ENCODE measurements at places on chromosomes 2 and 18.

DNA sequence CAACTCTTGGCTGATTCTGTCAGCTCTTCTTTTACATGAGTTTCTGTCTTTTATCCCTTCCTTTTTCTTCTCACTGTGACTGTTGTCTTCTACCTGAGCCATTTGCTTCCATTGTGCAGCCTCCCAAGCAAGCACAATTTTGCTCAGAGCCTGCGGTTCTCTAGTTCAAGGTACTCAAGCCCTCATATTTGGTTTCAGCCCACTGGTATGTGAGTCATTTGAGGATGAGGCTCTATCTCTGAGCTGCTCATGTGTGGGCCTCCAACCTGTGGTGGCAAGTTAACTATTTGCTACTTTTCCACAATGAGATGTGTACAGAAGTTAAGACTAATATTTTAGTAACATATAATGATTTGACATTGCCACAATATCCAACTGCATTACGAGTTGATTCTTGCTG lies 183.0 kb downstream of the PHLPP1 start:
- DNase-seq = peak; percentile 38

DNA sequence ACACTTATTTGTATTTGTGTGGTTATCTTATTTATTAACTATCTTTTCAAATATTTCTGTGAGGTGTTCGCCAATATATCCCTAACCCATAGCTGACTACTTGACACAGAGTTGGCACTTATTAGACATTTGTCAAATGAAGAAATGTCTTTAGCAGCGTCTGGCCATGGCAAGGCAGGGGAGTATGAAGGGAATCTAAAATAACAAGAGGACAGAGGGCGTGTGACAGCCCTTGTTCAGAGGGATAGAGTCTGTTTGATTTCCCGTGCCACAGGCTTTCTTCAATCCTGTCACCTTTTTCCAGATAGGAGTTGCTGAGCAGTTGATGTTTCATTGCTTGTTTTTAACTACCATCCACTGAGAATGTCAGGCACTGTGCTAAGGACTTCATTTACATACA lies 53.6 kb upstream of the SLC39A10 start:
- no peak for DNase-seq

DNA sequence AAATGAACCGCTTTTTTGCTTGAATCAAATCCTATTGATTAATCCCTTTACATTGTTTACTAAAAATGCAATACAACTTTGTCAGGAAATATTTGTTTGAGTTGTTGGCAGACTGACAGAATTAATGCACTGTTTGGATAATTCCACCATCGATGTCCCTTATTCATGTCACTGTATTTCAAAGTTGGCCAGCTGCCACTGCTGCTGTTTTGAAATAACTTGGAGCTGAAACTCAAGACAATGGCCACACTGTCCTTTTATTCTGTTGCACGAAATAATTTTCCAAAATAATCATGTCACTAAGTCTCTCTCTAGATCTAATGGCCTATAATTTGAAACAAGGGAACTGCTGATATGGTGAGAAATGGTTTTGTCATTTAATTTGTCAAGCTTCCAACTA lies 55.2 kb upstream of the PAX3 start:
- no peak for DNase-seq

DNA sequence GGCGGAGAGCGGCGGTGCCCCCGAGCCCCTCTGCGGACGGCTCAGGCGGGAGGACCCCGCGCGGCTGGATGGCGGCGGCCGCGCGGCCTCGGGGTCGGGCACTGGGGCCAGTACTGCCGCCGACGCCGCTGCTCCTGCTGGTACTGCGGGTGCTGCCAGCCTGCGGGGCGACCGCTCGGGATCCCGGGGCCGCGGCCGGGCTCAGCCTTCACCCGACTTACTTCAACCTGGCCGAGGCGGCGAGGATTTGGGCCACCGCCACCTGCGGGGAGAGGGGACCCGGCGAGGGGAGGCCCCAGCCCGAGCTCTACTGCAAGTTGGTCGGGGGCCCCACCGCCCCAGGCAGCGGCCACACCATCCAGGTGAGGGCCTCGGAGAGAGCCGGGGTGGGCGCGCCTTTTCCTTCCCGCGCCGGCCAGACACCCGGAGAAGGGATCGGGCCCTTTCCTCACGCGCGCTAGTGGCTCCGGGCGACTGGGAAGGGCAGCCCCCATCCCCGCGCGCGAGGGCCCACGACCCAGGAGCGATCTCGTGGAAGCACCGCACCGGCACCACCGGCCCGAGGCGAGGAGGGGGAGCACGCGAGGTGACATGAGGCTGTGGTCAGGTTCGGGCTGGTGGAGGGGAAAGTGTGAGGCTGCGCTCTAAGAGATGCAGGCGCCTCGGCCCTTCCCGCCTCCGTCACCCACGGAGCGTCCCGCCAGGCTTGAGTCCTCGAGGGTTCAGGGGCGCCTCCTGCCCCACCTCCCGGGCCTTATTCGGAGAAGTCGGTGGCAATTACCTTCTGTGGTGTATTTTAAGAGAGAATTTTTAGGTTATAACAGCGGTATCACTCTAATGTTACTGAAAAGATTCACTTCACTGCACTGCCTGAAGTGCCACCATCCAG lies 607 bp downstream of the LAMA3 start:
- DNase-seq = peak; percentile 45

GRCh38 chr2:221973902-221974301 lies 324.9 kb downstream of the PAX3 start:
- no peak for DNase-seq

GRCh38 chr2:197200051-197200761 lies 110.4 kb downstream of the ANKRD44 start:
- DNase-seq = no peak

DNA sequence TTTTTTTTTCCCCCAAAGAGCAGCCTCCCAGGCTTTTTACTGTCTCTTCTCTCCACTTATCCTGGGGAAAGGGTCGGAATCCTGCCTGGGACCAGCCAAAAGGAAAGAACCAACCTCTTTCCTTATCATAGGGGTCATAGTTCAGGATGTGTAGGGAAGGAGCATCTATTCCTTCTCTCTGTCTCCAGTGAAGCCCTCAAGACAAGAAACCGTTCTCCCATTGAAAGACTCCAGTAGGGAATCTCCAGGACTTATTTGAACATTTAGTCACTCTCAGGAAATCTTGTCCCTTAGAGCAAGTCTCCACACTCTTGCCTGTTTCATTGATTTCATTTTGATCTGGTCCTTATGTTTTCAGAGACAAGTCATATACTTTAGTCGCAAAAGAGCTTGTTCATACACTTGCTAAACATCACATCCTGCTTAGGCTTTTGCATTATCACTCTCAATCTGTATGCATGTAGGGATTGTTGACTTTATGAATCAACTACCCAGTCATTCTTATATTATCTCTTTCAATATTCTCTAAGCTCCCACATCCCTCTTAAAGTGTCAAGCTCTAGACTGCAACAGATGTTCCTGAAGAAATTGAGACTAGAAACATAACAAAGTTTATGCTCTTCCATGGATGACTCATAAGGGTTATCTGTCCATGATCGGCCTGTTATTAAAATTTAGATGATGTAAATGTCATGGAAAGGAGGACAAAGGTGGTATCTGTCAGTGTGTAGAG lies 116.2 kb upstream of the ST6GAL2 start:
- DNase-seq = no peak

DNA sequence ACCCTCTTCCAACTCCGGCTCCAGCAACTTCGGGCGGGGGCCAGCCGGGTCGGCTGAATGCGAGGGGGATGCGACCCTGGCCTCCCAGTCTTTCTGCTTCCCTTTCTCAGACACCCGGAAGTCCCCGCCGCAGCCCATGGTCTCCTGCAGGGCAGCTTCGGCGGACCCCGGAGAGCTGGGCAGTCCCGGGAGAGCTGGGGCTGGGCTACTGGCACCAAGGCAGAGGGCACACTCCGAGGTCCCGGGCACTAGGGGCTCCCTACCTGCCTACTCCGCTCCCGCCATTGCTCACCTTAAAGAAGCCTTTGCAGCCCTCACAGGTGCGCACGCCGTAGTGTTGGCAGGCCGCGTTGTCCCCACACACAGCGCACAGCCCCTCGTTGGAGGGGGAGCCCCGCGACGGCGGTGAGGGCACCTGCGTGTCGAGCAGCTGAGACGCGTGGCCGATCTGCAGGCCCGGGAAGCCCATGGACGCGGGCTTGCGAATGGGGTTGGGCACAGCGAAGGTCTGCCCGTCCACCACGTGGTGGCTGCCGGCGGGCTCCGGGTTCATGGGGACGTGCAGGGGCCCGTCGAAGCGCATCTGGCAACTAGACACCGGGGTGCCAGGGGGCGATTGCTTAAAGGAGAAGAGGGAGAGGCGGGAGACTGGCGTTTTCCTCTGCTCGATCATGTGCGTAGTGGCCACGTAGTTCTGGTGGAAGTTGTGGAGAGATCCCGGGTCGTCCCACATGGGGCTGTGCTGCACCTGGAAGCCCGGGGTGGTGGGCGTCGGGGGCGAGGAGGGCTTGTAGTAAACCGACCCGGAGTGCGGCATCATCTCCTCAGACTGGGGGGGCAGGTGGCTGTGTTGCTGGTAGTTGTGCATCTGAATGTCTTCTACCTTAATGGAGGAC lies 3.2 kb downstream of the NR4A2 start:
- DNase-seq = no peak

GRCh38 chr2:167480232-167480985 lies 592.1 kb downstream of the XIRP2 start:
- DNase-seq = no peak

- DNase-seq = no peak
Observed at GRCh38 chr2:115412501-115412900, 970.1 kb downstream of the DPP10 start.

GRCh38 chr2:1088940-1089339 lies 138.3 kb downstream of the SNTG2 start:
- DNase-seq = no peak

- DNase-seq = no peak
Observed at GRCh38 chr2:219128396-219128795, 32.2 kb downstream of the NHEJ1 start.

- no peak for DNase-seq
Observed at GRCh38 chr18:35971661-35972196, 750 bp upstream of the RMP24 start.

DNA sequence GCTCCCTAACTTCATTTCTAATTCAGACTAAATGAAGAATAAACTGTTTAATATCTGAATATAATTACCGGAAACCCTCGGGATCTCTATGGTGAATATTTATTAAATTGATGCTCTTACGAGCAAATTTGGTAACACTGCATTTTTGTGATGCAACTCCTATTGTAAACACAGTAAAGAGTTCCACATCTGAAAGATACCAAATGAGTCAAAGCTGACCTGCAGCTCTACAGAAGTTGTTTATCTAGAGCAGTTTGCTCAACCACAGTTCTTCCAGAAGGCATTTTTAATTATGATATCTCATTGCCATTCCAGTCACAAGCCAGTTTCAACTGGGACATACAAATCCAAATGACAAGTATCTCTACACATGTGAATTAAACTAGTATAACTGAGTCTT lies 129.7 kb downstream of the PKP4 start:
- DNase-seq = no peak

DNA sequence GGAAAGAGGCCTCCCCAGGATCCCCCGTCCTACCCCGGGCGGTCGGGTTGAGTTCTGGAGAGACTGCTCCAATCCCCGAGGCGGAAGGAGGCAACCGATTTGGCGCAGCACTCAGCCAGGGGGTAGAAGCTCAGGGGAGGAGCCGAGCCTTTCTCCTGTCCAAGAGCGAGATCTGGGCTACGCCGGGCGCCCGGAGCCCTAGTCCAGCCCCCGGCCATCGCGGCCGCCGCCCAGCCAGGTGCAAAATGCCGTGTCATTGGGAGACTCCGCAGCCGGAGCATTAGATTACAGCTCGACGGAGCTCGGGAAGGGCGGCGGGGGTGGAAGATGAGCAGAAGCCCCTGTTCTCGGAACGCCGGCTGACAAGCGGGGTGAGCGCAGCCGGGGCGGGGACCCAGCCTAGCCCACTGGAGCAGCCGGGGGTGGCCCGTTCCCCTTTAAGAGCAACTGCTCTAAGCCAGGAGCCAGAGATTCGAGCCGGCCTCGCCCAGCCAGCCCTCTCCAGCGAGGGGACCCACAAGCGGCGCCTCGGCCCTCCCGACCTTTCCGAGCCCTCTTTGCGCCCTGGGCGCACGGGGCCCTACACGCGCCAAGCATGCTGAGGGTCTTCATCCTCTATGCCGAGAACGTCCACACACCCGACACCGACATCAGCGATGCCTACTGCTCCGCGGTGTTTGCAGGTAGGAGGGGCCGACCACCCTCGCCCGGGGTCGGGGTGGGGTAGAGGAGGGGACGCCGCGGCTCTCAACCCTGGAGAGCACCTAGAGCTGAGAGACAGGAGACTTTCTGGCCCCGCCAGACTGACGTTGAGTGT lies at the start of gene DYSF:
Gene DYSF (plus strand): TSS at position 158 of the 817 bp plus-strand sequence.
- DNase-seq = no peak

DNA sequence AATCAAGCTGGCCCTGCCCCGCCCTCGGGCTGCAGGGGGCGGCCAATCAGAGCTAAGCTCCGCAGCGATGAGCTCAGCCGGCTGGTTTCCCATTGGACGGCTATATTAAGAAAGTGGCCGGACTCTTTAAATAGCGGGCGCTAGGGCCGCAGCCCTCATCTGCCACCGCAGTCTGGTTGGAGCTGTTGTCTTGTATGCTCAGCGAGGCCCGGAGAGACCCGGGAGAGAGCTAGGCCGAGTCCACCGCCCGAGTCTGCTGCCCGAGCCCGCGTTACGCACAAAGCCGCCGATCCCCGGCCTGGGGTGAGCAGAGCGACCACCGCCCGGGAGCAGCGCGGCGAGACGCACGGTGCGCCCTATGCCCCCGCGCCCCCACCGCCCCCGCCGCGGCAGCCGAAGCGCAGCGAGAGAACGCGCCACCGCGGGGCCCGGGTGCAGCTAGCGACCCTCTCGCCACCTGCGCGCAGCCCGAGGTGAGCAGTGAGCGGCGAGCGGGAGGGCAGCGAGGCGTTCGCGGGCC lies at the start of gene RHOB:
Gene RHOB (plus strand): TSS at position 158 of the 520 bp plus-strand sequence. CDS start 392 bp downstream, outside the sequence.
- peak; percentile 99 for DNase-seq

GRCh38 chr2:142286618-142287017 lies 155.8 kb upstream of the LRP1B start:
- DNase-seq = no peak

GRCh38 chr2:33023728-33024500 lies 77.2 kb downstream of the LTBP1 start:
- DNase-seq = no peak

DNA sequence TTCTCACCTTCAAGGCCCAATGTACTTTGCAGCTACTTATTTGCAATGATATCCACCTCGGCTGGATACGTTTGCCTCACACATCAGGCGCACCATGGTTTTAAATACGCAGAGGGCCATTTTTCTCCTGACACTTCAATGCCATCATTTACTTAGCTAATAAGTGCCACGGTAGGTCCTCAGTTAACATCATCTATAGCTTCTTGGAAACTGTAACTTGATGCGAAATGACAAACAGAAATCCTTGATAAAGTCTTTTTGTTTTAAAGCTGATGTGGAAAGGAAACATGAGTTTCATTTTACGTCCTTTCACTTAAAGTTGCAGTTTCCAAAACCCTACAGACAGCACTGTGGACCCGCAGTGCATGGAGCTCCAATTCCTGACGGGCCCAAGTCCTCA lies 37.1 kb downstream of the ZNF516 start:
- no peak for DNase-seq

All from GM12891 (cell line).